Central memory CD4-positive, alpha-beta T cell (primary cell): ENCODE measurements at places on chromosomes 12 and 14.

DNA sequence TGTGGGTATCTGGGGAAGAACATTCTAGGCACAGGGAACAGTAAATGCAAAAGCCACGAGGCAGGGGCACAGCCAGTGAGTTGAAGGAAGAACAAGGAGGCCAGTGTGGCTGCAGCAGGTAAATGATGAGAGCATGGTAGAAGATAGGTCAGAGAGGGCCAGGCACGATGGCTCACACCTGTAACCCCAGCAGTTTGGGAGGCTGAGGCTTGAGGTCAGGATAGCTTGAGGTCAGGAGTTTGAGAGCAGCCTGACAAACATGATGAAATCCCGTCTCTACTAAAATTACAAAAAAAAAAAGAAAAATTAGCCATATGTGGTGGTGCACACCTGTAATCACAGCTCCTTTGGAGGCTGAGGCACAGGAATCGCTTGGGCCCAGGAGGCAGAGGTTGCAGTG is 86.7 kb upstream of the ESRRB start:
- no peak for DNase-seq

DNA sequence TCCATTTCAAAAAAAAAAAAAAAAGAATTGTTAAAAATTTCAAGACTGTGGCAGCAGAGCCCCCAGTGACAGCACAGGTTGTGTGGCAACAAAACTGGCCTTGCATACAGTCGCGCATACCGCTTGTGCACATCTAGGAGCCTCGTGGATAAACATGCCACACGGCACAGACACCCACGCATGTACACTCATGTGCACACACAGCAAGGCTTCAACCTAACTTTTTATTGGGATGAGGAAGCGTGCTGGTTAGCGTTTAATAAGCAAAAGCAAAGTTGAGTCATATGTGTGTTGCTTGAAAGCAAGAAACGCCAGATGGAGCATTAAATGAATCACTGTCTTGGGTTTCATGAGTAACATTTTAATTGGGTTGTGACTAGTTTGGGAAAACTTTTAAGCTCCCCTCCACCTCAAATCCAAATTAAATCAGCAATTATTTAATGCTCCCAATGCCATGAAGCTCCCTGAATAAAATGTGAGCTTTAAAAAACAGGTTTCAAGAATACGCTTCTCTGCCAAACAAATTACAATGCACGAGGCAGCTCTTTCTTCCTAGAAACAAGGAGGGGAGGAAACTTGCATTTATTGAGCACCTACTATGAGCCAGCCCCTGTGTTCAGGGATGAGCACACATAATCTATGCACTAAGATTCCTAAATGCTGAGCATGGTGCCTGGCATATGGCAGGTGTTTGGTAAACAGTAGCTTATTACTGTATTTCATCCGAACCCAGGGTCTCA is 35.7 kb upstream of the EML1 start:
- DNase-seq: no peak

- DNase-seq: no peak
Observed at GRCh38 chr12:59637692-59638070, 41.9 kb downstream of the SLC16A7 start.

DNA sequence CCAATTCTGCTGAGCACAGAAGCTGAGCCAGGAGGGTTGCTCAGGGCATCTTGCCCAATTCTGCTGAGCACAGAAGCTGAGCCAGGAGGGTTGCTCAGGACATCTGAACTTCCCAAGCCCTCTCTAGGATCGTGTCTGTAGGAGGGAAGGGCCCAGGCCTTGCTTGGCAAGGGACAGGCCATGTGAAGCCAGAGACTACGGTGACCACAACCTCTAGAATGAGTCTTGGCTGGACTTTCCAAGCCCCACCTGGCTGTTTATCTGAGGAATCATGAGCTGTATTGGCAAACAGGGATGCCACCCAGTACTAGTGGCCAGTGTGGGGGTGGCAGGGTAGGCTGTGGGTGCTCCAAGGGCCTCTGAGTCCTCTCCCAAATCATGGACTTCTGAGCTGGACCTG is 7.7 kb upstream of the SERPINA6 start:
- no peak for DNase-seq

DNA sequence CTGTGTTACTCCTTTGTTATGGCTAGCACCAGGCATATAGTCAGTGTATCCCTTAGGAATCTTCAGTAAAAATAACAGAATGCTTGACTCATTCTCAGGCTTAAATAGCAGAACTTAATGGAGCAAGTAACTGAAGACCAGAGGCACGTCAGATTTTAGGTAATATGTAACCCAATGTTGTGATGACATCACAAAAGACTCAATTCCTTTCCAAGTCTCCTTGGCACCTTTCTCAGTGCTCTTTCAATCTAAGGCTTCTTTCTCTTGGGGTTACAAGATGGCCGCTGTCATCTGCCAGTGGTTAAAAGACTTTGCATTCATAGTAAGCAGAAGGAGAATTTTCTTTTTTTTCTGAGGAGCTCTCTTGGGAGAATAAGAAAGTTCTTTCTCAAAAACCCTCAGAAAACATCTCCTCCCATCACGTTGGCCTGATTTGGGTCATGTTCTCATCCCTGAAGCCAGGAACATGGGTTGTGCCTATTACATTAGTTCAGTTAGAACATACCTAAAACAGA is 33.4 kb upstream of the DCN start:
- no peak for DNase-seq
